ENCODE measurements at places on chromosomes 3 and 15. TPM values are rescaled to one million over a fixed set of nuclear protein-coding genes. Genes with fewer than 3 reads are reported as not detected.

- DNase-seq = no peak
These were observed 40.2 kb downstream of the ISL2 start for GRCh38 chr15:76376816-76377215.

The CSPG4 gene
- 5.5 TPM for total RNA-seq

The IMPG2 gene
- total RNA-seq = 3.0 TPM

The RNU6-1 gene
- not detected for total RNA-seq

The ZNF662 gene
- total RNA-seq = 20.4 TPM

DNA sequence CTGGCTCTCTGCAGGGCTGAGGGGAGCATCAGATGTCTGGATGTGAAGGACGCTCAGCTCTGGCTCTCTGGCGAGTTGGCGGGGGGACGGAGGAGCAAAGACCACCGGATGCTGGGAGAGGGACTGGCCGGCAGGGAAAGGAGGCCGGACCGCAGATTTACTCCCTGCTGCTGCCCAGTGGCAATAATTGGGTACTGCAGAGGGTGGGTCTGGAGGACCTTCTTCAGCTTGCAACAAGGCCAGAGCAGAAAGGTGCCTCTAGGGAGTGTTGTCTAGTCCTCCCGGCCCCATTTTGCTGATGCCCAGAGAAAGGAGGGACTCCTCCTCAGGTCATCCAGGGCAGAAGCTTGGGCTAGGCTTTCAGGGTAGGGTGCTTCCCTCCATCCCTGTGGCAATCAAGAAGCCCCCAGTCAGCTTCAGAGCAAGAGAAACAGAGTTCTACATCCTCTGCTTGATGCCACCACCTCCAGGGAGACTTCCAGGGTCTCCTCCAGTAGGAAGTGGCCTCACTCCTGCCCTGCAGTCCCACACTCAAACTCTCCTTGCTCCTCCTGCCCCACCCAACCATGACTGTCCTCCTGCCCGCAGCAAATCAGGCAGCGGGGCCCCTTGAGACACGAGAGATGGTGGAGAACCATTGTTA lies 20.3 kb upstream of the CSPG4 start:
- DNase-seq = peak; percentile 35

DNA sequence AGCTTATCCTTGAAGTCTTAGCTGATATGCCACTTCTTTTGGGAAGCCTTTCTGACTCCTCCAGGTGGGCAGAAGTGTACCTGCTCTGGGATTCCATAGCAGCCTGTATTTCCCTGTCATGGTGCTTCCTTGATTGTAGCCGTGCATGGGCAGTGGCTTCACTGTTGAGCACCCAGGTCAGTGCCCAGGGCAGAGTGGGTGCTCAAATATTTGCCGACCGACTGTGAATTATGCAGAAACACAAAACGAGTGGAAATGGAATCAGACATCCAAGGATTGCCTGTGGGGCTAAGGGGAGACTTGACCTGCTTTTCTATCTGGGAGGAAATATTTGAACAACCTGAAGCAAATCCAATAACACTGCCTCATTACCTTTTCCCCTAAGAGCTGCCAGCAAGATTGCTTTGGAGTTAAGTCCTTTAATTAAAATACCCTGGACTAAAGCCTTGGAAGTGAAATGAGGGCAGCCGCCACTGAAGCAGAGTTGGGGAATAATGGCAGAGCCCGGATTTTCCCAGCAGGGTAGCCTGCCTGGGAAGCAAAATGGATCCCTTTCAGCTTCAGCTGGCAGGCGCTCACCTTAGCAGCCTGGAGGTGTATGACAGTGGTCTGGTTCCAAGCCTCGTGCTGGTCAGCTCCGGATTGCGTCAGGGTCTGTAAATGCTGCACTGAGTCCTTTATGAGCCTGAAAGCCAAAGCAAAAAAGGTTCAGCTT lies 14.9 kb downstream of the ACOX2 start:
- peak; percentile 25 for DNase-seq

DNA sequence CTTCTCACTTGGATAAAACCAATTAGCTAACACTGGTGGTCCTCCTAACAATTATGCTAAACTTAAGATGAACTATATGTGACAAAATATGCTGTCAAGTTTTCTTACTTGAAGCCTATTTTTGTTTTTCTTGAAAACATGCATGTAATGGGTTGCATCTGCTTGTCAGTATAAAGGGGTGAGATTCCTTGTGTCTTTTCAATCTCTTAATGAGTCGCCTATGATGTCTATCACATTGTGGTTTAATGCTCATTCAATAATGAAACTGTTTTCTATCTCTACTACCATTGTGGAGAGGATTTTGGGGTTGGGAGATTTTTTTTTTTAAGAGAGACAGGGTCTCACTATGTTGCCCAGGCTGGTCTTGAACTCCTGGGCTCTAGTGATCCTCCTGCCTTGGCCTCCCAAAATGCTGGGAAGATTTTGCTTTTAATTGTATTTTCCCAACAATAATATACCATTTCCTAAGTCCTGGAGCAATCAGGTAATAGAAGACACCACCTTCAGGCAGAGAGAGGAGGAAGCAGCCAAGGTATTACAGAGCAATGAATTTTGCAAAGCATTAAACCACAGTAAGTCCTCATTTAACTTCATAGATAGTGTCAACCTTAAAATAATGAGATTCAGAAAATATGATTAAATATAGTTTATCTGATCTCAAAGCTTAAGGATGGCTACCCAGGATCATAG lies 17.4 kb upstream of the TRMT10C start:
- DNase-seq = no peak

- peak; percentile 52 for DNase-seq
These were observed 29.1 kb upstream of the LYZL4 start for GRCh38 chr3:42439261-42440115.

- no peak for DNase-seq
These were observed 57.5 kb downstream of the MFSD1 start for GRCh38 chr3:158859362-158859761.

The GRIP2 gene
- 9.7 TPM for total RNA-seq

GRCh38 chr3:2098398-2099027 lies at the start of gene CNTN4:
TSS of gene CNTN4 (plus strand) at chr3:2098866.
- DNase-seq = peak; percentile 76

The BCL2A1 gene
- total RNA-seq = 0.94 TPM

DNA sequence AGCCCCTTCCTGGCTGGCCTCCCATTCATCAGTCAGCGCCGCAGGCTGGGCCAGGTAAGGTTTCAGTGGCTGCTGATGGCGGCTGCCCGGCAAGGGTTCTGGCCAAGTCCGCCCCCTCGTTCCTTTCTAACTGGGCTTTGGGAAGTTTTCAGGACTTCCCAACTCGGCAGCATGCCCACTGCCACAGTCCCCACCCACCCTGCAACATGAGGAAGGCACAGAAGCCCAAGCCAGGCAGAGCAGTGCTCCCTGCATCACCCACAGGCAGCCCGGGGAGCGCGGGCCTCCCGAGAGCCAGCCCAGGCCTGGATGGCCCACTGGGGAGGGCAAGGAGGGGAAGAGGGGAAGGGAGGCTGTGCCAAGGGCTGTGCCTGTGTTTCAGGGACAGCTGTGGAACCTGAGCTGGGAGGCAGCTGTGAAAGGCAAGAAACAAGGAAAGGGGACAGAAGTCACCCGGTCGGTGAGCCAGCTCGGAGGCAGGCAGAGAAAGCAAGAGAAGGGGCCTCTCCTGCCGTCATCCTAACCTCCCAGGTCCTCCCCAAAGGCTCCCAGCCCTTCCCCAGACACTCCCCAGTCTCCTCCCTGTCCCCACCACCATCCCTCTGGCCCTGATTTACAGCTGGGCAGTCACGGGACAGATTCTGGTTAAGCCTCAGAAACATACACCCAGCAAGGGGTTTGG lies 73.9 kb downstream of the CPN2 start:
- DNase-seq = no peak

DNA sequence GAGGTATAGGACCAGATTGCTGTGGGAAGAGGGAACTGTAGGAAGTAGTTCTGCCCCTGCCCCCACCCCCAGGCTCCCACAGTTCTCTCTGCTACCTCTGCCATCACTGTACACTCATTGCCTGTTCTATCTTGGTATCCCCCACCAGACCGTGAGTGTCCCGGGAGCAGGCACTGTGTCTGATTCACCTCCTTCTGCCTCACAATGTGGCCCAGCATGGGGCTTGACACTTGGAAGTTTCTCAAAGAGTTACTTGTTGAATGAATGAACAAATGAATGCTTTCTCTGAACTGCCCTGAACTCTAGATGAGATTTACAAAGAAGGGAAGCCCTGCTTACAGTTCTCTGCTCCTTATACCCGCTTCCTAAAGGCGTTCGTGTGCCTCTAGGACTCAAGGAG lies 27.1 kb upstream of the PIK3CB start:
- peak; percentile 23 for DNase-seq

DNA sequence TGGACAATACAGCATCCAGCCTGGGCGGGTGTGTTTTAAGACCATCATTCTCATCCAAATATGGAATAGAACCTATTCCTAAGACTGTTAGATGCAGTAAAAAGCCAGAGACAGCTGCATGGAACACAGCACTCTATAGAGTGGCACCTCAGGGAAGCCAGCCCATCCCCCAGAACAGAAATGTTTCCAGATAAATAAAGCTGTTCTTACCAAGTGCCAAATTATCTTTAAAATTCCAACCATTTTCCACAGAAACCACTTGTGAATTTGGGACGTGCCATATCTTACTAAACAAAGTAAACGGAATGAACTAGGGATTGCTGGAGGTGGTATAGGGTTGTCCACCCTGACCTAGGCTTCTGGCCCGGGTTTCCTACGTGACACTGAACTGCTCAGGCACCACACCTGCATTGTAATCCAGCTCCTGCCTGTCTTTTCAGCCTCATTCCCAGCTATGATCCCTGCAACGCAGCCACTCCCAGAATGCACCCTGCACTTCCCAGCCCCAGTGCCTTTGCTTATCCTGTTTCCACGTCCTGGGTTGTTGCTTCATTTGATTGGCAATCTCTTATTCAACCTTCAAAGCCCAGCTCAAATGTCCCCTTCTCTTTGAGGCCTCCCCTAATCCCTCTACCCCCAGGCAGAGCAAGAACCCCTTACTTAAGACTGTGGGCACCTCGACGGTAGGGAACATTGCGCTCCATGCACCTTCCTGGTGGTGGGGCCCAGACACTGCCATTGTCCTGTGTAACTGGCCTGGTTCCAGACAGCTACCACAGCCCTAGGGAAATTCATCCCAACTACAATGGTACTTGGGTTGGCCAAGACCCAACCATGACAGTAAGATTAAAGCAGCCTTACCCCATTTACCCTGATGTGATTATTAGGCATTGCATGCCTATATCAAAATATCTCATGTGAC lies 100.2 kb downstream of the IQSEC1 start:
- no peak for DNase-seq

GRCh38 chr3:152038490-152038889 lies 165.0 kb downstream of the SUCNR1 start:
- DNase-seq = no peak

The CCR1 gene
- 1.7 TPM for total RNA-seq

The SLC22A14 gene
- 0.31 TPM for total RNA-seq

DNA sequence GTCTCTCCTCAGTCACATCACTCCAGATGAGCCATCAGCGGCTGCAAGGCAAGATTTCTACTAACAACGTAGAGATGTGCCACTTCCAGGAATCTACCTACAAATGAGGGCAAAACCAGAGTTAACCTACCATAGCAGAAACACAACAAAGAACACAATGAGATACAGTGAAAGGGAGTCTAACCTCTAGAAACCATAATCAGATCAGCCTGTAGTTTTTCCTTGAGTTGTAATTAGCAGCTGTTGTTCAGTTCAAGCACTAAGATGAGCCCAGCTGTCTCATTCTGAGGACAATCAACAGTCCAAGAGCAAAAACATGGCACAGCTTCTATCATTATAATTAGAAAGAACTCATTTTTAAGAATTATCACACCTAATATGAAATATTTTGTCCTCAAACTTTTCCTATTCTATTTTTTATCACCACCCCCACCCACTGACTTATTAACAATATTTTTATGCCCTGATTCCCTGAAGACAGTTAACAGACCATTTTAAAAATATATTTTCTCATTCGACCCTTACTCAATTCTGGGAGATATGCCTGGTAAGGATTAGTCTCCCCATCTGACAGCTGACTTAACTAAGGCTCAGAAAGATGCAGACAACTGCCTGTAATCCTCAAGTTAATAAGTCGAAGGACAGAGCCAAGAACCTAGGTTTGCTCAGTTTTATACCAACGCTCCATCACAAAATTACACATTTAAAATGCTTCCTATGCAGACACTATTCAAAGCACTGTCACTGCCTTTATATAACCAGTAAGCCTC lies 50.1 kb downstream of the MAGI1 start:
- no peak for DNase-seq

DNA sequence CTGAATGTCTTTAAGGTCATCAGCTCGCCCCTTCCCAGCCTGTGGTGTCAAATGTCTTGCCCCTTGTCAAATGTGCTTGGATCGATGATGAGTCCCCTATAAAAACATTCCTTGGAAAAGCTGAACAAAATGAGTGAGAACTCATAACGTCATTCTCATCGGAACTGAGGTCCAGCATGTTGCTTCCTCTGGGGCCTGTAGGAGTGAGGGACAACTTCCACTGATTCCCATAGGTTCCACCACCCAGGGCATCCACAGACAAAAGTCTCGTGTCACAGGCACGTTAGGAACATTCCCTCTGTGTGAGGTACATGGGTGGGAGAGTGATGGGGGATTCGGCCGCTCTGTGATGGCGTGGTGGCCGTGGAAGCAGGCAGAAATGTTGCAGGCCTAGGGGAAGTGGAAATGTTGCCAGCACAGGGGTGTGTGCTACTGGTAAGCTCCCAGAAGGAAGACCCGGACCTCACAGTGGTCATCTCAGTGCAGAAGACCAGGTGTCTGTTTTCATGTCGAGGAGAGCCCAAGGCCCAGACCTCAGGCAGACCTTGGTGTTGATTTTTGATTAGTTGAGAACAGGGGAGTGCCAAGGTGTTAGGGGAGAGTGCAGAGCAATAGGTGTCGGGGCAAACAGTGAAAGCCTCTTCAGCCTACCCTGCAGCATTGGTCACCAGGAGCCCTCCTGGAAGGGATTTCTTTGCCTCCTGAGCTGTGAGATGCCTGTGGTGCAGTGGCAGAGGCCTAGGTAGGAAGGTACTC lies 96.8 kb downstream of the SNRPN start:
- DNase-seq = no peak

The STAB1 gene
- total RNA-seq = 14.8 TPM

Data from occipital lobe (tissue), 3 donors.